ENCODE measurements at places on chromosomes 5 and 9. TPM values are rescaled to one million over a fixed set of nuclear protein-coding genes. Genes with fewer than 3 reads are reported as not detected.

DNA sequence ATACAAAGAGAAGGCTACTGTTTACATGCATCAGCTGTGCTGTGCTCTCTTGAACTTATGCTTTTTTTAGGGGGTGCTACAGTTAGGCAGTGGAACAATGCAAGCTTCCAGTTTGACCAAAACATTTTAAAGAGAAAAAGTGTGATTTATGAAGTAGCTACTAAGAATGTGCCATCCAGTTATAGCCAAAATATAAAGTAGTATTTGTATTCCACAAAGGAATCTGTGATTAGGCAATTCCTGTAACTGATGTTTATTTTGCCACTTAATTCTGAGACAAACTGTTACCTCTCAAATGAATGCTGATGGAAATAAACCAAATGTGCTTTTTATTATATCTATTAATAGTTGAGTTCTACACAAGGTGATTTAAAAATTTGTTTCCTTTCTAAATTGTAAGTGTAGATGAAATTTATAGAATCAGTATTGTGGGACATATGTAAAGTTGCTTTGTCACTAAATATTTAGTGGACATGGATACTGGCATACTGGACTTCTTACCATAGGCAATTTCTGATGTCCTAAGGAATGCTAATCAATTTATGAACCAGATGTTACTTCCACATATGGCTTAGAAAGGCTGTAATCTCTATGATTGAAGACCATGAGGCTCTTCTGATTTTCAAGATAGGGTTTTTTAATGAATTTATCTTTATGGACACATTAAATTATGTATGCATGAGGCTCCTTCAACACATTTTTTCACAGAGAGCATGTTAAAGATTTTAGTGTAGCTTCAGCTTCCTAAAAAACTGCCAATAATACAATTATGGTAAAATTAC, 410.2 kb downstream of the PRR16 start:
- H3K27me3 ChIP-seq, result no peaks in the 10 kb centered on the region
- H3K36me3 ChIP-seq, result no peaks in the 10 kb centered on the region
- no peak overlapping the region for H3K27ac ChIP-seq

DNA sequence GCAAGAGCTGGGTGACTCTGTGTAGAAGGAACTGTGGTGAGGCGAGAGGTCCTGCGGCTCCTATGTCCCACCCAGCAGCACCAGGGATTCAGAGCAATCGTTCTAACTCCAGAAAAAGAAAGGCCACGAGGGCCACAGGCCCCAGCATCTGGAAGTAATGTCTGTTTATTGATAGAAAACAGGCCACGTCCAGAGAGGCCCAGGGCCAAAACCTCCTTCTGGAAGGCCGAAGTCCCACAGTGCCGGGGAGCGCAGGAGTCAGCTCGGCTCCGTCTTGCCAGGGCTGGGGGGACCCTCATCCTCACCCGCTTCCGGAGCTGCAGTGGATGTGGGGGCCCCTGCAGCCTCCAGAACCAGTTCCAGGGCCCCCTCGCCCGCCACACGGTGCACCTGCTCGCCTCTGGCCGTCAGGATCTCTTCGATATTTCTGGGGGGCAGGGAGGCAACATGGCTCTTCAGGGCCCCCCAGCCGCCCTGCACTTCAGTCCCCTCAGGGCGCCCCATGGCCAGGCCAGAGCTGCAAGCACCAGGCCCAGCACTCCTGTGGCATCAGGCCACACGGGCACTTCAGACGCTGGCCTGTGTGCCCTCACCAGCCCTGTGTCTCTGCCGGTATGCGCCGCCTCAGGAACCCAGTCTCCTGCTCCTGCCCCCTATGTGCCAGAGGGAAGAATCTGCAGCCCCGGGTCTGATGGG, 1.6 kb downstream of the DNLZ start:
- H3K4me1 ChIP-seq, result peaks cover 5% of the 10 kb centered on the region
- no peaks in the 10 kb centered on the region for H3K36me3 ChIP-seq
- no peak overlapping the region for H3K27ac ChIP-seq
- no peaks in the 10 kb centered on the region for H3K27me3 ChIP-seq

DNA sequence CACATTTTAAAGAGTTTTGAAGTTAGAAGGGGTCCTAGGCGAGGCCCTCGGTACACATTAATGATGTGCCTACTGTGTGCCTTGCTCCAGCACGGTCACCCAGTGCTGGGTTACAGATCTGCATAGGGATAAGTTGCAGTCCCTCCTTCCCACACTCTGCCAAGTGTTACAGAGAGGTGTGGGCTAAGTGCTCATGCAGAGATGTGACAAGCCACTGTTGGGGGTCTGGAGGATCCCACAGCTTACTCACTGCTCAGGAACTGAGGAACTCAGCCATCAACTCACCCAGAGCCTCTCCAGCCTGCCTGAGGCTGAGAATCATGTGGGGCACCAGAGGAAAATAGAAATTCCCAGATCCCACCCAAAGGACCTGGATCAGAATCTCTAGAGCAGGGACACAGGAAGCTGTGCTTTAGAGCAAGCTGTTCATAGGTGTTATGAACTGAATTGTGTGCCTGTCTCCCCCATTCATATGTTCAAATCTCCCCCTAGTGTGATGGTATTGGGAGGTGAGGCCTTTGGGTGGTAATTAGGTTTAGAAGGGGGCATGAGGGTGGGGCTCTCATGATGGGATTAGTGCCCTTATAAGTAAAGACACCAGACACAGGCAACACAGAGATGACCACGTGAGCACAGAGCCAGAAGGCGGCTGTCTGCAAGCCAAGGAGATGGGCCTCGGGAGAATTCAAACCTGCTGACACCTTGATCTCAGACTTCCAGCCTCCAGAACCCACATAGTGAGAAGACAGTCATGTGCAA, 164.1 kb downstream of the HSD17B3 start:
- no peaks in the 10 kb centered on the region for H3K27me3 ChIP-seq
- no peak overlapping the region for H3K4me3 ChIP-seq
- no peak for DNase-seq
- no peaks in the 10 kb centered on the region for H3K36me3 ChIP-seq

GRCh38 chr5:34722183-34722582, 66.1 kb downstream of the RAI14 start:
- no peak overlapping the region for H3K4me3 ChIP-seq
- H3K27ac ChIP-seq, result no peak overlapping the region
- H3K4me1 ChIP-seq, result no peaks in the 10 kb centered on the region
- no peak for DNase-seq
- no peaks in the 10 kb centered on the region for H3K27me3 ChIP-seq
- H3K36me3 ChIP-seq, result no peaks in the 10 kb centered on the region

DNA sequence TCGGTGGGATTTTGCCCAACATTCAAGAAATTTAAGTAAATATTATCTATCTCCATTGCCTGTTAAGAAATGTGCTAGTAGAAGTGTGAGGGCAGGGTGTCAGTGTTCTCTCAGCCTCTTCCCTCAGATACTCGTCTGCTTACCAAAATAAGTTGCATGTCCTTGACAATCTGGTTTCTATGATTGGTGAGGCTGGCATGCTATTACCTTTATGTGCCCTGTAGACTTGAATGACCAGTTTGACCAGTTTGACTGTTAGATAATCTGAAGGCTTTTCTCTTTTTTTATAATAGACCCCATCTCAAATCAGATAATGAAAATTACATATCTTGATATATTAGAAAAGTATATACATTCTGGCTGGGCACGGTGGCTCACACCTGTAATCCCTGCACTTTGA, 348 bp downstream of the CATSPER3 start:
- no peak overlapping the region for H3K4me3 ChIP-seq
- H3K27ac ChIP-seq, result no peak overlapping the region
- peaks cover 25% of the 10 kb centered on the region for H3K4me1 ChIP-seq
- H3K27me3 ChIP-seq, result no peaks in the 10 kb centered on the region

DNA sequence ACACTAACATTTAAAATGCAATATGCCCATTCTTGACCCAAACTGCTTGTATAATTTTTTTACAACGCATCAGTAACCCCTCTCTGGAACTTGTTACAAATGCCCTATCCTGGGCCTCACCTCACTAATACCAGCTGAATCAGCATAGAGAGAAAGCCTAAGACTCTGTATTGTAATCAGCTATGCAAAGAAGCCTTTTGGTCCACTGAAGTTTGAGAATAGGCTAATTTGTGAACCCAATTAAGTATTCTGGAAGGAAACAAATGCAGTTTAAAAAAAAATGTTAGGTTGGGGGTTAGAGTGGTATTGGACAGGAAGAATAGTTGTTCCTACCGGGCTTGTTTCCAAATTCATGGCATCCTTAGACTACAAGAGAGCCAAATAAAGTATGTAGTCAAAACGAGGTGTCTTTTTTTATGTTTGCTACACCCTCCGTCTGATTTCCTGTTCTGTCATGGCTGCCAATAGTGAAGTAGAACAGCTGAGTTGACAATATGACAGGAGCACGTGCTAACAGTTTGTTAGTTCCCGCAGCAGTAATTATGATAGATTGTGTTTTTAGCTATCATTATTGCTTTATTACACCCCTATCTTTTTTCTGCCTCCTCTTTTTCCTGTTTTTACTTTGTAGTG, 1048.7 kb upstream of the NUDT12 start:
- H3K4me1 ChIP-seq, result no peaks in the 10 kb centered on the region
- H3K27me3 ChIP-seq, result no peaks in the 10 kb centered on the region
- no peak overlapping the region for H3K27ac ChIP-seq
- no peak overlapping the region for H3K4me3 ChIP-seq

DNA sequence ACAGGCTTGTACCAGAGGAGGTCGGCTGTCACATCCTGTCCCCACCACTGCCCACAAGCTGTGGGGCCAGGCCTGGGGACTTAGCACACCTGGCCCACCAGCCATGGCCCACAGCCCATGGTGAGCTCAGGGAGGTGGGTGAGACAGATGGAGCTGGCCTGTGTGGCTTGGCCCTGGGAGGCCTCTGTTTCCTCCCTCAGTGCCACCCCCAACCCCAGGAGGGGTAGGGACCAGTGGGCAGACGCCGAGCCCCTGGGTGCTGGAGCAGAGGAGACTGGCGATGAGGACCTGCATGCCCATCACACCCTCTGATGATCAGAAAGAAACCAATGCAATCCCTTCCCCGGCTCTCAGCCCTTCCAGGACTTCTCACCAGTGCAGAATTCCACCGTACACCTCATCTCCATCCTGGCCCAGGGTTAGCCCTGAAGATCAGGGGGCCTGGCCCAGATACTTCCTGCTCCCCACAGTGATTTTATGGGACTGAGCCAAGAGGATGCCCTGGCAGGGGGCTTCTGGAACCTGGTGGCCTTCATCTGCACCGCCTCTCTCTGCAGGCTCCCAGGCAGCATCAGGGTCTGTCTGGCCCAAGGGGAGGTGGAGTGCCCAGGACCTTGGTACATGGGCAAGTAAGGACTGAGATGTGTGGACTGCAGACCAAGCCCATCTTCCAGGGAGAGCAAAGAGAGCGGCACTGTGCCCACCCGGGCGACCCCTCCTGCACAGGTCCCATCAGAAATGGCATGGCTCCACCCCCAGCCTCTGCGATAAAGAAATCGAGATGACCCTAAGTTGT, 16.9 kb upstream of the NKD2 start:
- no peak for DNase-seq
- H3K4me3 ChIP-seq, result no peak overlapping the region
- no peaks in the 10 kb centered on the region for H3K27me3 ChIP-seq
- H3K36me3 ChIP-seq, result no peaks in the 10 kb centered on the region
- no peak overlapping the region for H3K27ac ChIP-seq
- H3K4me1 ChIP-seq, result no peaks in the 10 kb centered on the region

GRCh38 chr9:92720209-92720765, 44.3 kb downstream of the BICD2 start:
- no peak overlapping the region for H3K4me3 ChIP-seq
- H3K27me3 ChIP-seq, result no peaks in the 10 kb centered on the region
- H3K4me1 ChIP-seq, result peaks cover 3% of the 10 kb centered on the region
- H3K36me3 ChIP-seq, result peaks cover 37% of the 10 kb centered on the region

- H3K4me3 ChIP-seq, result no peak overlapping the region
- DNase-seq, result peak; percentile 13
- H3K36me3 ChIP-seq, result no peaks in the 10 kb centered on the region
- no peak overlapping the region for H3K27ac ChIP-seq
- no peaks in the 10 kb centered on the region for H3K27me3 ChIP-seq
- peaks cover 14% of the 10 kb centered on the region for H3K4me1 ChIP-seq
Measured at GRCh38 chr5:58933891-58934628, 351.2 kb downstream of the RAB3C start.

DNA sequence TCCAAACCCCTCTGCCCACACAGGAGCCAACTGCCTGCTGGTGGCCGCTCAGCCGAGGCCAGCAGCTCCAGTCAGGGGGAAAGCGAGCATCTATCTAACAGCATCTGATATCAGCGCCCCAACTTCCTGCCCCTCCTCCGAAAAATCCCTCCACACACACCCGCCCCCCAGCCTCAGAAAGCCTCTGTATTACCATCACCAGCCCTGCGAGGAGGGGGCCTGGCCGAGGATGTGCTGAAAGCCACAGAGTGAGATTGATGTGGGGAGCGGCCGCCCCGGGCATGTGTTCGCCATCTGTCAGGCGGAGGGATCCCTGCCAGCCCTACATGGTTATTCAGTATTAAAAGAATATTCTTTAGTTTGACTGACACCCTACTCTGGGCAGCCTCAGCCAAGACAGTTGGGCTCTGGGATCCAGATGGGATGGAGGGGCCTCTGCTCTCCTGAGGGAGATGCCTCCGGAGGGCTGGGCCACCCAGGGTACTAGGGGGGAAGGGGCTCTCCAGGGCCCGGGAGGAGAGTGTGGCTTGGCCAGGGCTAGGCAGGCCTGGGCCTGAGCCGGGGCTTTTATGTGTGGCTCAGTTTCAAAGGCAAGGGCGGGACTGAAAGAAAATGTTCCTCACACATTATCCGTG, 98.0 kb downstream of the HSD17B3 start:
- H3K4me3 ChIP-seq, result no peak overlapping the region
- no peak overlapping the region for H3K27ac ChIP-seq
- H3K36me3 ChIP-seq, result no peaks in the 10 kb centered on the region
- no peak for DNase-seq

GRCh38 chr5:171956887-171957495, 49.4 kb downstream of the FBXW11 start:
- H3K36me3 ChIP-seq, result no peaks in the 10 kb centered on the region
- peaks cover 38% of the 10 kb centered on the region for H3K4me1 ChIP-seq
- H3K27me3 ChIP-seq, result no peaks in the 10 kb centered on the region
- no peak for DNase-seq

GRCh38 chr5:83925321-83925954, 204.8 kb upstream of the HAPLN1 start:
- no peak overlapping the region for H3K4me3 ChIP-seq
- H3K27me3 ChIP-seq, result no peaks in the 10 kb centered on the region
- H3K4me1 ChIP-seq, result no peaks in the 10 kb centered on the region
- no peaks in the 10 kb centered on the region for H3K36me3 ChIP-seq
- no peak for DNase-seq
- no peak overlapping the region for H3K27ac ChIP-seq

DNA sequence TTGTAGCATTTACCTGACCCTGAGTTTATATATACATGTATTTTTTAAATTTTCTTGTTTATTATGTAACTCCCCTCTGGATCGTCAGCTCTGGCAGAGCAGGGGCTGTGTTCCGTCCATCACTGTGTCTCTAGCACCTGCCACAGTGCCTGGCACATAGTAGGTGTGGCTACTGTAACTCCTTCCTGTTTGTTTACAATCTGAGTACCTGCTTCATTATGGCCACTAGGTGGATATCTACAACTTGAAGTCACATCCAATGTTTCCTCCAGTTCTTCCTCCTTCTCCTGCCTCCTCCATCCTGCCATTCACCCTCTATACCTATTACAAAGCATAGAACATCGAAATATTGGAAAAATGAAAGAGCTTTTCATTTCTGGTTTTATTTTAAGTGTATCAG, 14.2 kb upstream of the PPP1R2B start:
- no peaks in the 10 kb centered on the region for H3K36me3 ChIP-seq
- DNase-seq, result no peak
- no peak overlapping the region for H3K4me3 ChIP-seq
- no peaks in the 10 kb centered on the region for H3K4me1 ChIP-seq

Gene FSTL4
- total RNA-seq, result 0.33 TPM

Gene PCDHGC3
- 0.11 TPM for total RNA-seq

Gene BAAT
- not detected for total RNA-seq

Gene SPINK13
- total RNA-seq, result not detected

Gene ATP10B
- total RNA-seq, result not detected

Gene MLANA
- not detected for total RNA-seq
